ENCODE measurements at places on chromosomes 13 and 19. TPM values are rescaled to one million over a fixed set of nuclear protein-coding genes. Genes with fewer than 3 reads are reported as not detected.

GRCh38 chr19:7505682-7506384 is 10.1 kb upstream of the ZNF358 start:
- H3K27ac ChIP-seq = no peak overlapping the region
- peaks cover 19% of the 10 kb centered on the region for H3K27me3 ChIP-seq
- peak; percentile 35 for ATAC-seq
- peaks cover 6% of the 10 kb centered on the region for H3K4me1 ChIP-seq
- H3K36me3 ChIP-seq = no peaks in the 10 kb centered on the region

GRCh38 chr19:15213715-15214381 is 13.1 kb upstream of the NOTCH3 start:
- no peaks in the 10 kb centered on the region for H3K36me3 ChIP-seq
- no peak overlapping the region for H3K27ac ChIP-seq
- no peaks in the 10 kb centered on the region for H3K4me1 ChIP-seq
- ATAC-seq = no peak

DNA sequence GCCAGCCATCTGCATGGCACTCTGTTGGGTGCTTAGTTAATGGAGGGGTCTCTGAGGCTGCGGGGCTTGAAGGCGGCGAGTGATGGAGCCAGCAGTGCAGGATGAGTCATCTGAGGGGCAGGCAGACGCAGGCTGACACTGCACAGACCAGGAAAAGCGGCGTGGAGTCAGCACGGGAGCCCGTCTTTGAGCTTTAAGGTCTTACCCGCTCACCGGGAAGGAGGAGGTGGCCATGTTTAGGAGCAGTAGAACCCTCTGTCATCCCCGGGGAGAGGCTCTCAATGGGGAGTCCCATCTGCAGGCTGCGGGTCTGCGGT is 13.1 kb downstream of the NAXD start:
- H3K27ac ChIP-seq = no peak overlapping the region
- no peak for ATAC-seq
- H3K27me3 ChIP-seq = no peaks in the 10 kb centered on the region
- peaks cover 16% of the 10 kb centered on the region for H3K4me1 ChIP-seq
- H3K4me3 ChIP-seq = no peak overlapping the region
- H3K36me3 ChIP-seq = peaks cover 73% of the 10 kb centered on the region

GRCh38 chr13:70051531-70051930 is 56.1 kb upstream of the ATXN8OS start:
- H3K4me3 ChIP-seq = no peak overlapping the region
- no peak for ATAC-seq
- H3K4me1 ChIP-seq = no peaks in the 10 kb centered on the region
- H3K36me3 ChIP-seq = no peaks in the 10 kb centered on the region

- peak overlapping the region; percentile 76 for H3K27ac ChIP-seq
- peak; percentile 86 for ATAC-seq
- H3K36me3 ChIP-seq = no peaks in the 10 kb centered on the region
- H3K4me3 ChIP-seq = peak overlapping the region; percentile 47
Measured at GRCh38 chr13:86757236-86757978, 913.8 kb upstream of the SLITRK5 start.

GRCh38 chr13:34412817-34413375 is 529.2 kb upstream of the NBEA start:
- no peaks in the 10 kb centered on the region for H3K4me1 ChIP-seq
- H3K4me3 ChIP-seq = no peak overlapping the region
- no peak for ATAC-seq
- no peak overlapping the region for H3K27ac ChIP-seq
- H3K27me3 ChIP-seq = no peaks in the 10 kb centered on the region
- H3K36me3 ChIP-seq = no peaks in the 10 kb centered on the region

- no peak overlapping the region for H3K4me3 ChIP-seq
- H3K36me3 ChIP-seq = peaks cover 84% of the 10 kb centered on the region
- H3K27me3 ChIP-seq = no peaks in the 10 kb centered on the region
- peaks cover 38% of the 10 kb centered on the region for H3K4me1 ChIP-seq
- H3K27ac ChIP-seq = no peak overlapping the region
Measured at GRCh38 chr19:21323000-21323399, 6.2 kb downstream of the ZNF708 start.

GRCh38 chr19:48090281-48090802 is 20.3 kb downstream of the PLA2G4C start:
- H3K27ac ChIP-seq = no peak overlapping the region
- H3K4me1 ChIP-seq = no peaks in the 10 kb centered on the region
- ATAC-seq = no peak
- peaks cover 31% of the 10 kb centered on the region for H3K36me3 ChIP-seq
- no peak overlapping the region for H3K4me3 ChIP-seq

DNA sequence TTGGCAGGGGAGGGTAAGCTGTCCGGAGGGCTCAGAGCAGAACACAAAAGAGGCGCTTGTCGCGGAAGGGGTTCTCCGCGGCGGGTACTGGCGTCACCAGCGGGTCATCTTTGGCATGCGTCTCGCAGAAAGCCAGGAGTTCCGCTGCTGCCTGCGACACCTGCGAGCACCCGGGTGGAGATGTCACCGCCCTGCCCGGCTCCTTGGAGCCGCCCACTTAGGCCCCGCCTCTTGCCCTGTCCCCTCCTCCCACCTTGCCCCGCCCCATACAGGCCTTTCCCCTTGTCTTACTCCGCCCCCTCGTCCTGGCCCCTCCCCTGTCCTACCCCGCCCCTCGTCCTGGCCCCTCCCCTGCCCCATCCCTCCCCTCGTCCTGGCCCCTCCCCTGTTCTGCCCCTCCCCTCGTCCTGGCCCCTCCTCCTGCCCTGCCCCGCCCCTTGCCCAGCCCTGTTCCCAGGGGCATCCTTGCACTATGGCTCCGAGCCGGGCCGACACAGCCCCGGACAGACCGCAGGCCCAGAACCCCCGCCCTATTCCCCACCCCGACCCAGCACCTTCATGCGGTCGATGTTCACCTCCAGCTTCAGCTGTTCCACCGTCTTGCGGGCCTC is 1.9 kb downstream of the GNG8 start:
- H3K27me3 ChIP-seq = no peaks in the 10 kb centered on the region
- no peak overlapping the region for H3K4me3 ChIP-seq
- H3K27ac ChIP-seq = peak overlapping the region; percentile 29
- peak; percentile 48 for ATAC-seq
- peaks cover 10% of the 10 kb centered on the region for H3K4me1 ChIP-seq
- peaks cover 6% of the 10 kb centered on the region for H3K36me3 ChIP-seq

GRCh38 chr13:25267715-25268114 is 19.6 kb downstream of the MTMR6 start:
- peaks cover 71% of the 10 kb centered on the region for H3K36me3 ChIP-seq
- ATAC-seq = peak; percentile 75
- peaks cover 13% of the 10 kb centered on the region for H3K4me1 ChIP-seq
- H3K27me3 ChIP-seq = no peaks in the 10 kb centered on the region
- H3K27ac ChIP-seq = peak overlapping the region; percentile 21

- no peaks in the 10 kb centered on the region for H3K27me3 ChIP-seq
- no peak overlapping the region for H3K27ac ChIP-seq
- no peak overlapping the region for H3K4me3 ChIP-seq
- H3K36me3 ChIP-seq = peaks cover 24% of the 10 kb centered on the region
Measured at GRCh38 chr19:5013761-5014160, 44.8 kb downstream of the KDM4B start.

DNA sequence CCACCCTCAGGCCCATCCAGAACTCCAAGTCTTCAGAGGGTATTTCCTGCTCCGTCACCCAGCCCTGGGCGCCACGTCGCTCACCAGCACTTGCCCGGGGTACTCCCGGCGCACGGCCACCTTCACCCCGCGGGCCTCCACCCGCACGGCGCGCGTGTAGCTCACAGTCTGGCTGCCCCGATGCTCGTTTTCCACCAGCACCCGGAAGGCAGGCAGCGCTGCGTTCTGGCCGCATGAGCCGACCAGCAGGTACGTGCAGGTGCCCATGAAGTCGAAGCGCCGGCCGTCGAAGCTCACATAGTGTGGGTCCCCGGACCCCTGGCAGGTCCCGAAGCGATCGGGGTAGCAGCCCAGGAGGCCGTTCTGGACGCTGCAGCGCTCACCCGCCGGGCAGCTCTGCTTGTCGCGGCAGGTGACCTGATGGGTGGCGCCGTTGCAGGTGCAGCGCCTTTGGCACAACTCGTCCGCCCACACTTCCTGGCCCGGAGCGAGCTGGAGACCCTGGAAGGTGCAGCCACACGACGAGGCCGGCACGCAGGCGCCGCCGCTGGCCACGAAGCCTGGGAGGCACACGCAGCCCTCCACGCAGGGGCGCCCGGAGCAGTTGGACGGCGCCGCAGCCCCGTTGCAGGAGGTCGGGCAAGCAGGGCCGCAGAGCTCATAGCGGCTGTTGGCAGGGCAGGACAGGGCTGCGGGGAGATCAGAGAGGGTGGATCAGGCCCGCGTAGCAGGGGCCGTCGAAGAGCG is 19.2 kb downstream of the FCGBP start:
- no peak for ATAC-seq
- H3K36me3 ChIP-seq = no peaks in the 10 kb centered on the region
- no peaks in the 10 kb centered on the region for H3K27me3 ChIP-seq
- H3K27ac ChIP-seq = no peak overlapping the region

DNA sequence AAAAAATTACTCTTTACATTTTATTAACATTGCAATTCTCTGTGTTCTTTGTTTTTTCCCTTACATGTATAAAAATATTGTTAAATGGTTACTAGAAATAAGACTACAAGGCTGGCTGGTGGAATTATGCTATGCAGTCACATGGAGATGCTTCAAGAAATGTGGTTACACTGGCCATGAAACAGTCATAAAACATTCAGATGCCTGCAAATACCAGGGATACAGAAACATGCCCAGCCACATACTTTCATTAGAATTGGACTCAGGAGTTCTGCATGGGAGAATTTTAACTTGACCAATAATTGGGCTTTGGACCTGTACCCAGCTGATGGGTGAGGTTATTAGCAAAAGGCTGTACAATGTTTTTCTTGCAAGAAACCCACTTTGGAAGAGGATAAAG is 1407.7 kb upstream of the SLC10A2 start:
- H3K27ac ChIP-seq = no peak overlapping the region
- H3K27me3 ChIP-seq = no peaks in the 10 kb centered on the region
- H3K36me3 ChIP-seq = no peaks in the 10 kb centered on the region
- no peak overlapping the region for H3K4me3 ChIP-seq

DNA sequence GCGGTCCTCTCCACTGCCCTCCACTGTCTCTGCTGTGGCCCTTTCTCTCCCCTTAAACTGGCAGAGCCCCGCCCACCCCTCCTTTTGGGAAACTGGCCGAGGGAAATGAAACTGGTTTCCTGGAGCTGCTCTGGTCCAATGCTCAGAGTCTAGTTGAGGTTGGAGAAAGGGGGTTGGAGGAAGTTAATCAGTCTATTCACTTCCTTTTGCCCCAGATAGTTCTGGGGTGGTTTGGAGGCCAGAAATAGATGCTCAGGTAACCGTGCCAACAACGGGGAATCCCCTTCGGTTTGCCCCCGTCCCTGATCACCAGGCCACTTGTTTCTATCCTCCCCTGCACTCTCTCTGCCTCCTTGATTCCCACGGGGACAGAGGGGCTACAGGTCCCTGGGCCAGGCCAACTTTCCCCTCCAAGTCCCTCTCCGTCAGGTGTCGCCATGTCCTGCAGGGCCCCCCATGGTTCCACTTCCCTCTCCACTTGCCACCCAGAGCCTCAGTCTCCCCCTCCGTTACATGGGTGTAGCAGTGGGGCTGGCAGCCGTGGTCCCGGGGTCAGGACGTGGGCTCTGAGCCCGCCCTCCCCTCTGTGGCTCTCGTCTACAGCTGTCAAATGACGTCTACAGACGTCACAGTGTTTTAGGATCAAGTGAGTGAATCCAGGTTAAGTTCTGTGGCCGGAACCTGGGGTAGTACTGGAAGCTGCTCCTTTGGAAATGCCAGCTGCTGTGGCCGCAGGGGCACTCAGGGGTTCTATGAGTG is at the start of gene IL4I1:
Gene IL4I1, minus strand, starts transcription at position 25 of the 759 bp plus-strand sequence. CDS start 727 bp downstream, outside the sequence.
- peak within 1 kb of the TSS; percentile 93 for H3K4me3 ChIP-seq
- H3K36me3 ChIP-seq = peaks cover 60% of the 10 kb centered on the region
- H3K4me1 ChIP-seq = peaks cover 35% of the 10 kb centered on the region

DNA sequence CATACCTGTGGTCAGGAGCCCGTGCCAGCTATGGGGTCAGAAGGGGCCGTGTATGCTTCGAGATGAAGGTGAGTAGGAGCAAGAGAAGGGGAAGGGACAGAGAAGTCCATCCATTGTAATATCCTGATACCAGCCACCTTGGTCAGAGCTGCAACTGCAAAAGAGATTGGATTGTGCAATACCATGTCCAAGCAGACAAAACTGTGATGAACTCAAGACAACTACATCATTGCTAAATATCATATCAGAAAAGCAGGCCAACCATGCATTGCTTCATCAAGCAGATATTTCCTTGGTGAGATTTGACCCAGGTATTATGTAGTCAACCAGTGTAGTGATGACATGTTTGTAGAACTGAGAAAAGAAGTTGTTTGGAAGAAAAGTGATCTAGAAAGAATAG is 12.1 kb downstream of the HNRNPUL1 start:
- H3K27me3 ChIP-seq = no peaks in the 10 kb centered on the region
- peaks cover 100% of the 10 kb centered on the region for H3K36me3 ChIP-seq
- no peak overlapping the region for H3K4me3 ChIP-seq
- no peak for ATAC-seq

DNA sequence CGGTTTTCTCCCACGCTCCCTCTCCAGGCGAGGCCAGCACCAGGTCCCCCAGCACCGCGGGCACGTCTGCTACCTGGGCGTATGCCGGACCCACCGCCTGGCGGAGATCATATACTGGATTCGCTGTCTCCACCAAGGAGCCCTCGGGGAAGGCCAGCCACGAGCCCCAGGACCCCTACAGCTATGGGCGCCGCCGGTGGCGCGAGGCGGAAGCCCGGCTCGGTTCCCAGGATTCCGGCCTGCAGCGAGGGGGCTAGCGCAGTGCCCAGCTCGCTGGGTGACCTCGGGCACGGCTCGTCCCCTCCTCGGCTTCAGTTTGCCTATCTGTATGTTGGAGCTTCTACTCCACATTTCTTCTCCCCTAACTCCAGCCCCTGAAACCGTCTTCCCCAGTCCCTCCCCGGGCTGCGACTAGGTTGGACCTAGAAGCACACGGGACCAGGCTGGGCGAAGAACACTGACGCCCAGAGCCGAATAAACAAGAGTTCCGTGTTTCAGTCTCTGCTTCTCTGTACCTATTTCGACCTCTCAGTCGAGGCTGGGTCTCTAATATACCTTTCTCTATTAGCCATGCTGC is 749 bp upstream of the CPT1C start:
- ATAC-seq = no peak
- peaks cover 8% of the 10 kb centered on the region for H3K27me3 ChIP-seq
- peaks cover 44% of the 10 kb centered on the region for H3K36me3 ChIP-seq
- peak overlapping the region; percentile 68 for H3K27ac ChIP-seq
- peaks cover 23% of the 10 kb centered on the region for H3K4me1 ChIP-seq
- peak overlapping the region; percentile 83 for H3K4me3 ChIP-seq

Gene MYO16
- total RNA-seq = not detected

Gene ENOX1
- total RNA-seq = 1.7 TPM

Gene ERFL
- total RNA-seq = 0.89 TPM

Gene EBI3
- 18.3 TPM for total RNA-seq

Gene ZNF221
- 1.2 TPM for total RNA-seq

Gene IRGC
- not detected for total RNA-seq

All from activated T-helper 17 cell treated with anti-CD3 and anti-CD28 coated beads, Interleukin-2, amount 50 U/mL, for 72 hours (primary cell).